ENCODE measurements at places on chromosomes 6 and 20. TPM values are rescaled to one million over a fixed set of nuclear protein-coding genes. Genes with fewer than 3 reads are reported as not detected.
A peak's percentile ranks its signal among the peaks of the same experiment; 100 is the strongest.

DTD1 gene
- total RNA-seq = 79.4 TPM

SLC32A1 gene
- total RNA-seq = not detected

WFDC5 gene
- not detected for total RNA-seq

WFDC6 gene
- total RNA-seq = not detected

CASS4 gene
- total RNA-seq = 0.14 TPM

DNA sequence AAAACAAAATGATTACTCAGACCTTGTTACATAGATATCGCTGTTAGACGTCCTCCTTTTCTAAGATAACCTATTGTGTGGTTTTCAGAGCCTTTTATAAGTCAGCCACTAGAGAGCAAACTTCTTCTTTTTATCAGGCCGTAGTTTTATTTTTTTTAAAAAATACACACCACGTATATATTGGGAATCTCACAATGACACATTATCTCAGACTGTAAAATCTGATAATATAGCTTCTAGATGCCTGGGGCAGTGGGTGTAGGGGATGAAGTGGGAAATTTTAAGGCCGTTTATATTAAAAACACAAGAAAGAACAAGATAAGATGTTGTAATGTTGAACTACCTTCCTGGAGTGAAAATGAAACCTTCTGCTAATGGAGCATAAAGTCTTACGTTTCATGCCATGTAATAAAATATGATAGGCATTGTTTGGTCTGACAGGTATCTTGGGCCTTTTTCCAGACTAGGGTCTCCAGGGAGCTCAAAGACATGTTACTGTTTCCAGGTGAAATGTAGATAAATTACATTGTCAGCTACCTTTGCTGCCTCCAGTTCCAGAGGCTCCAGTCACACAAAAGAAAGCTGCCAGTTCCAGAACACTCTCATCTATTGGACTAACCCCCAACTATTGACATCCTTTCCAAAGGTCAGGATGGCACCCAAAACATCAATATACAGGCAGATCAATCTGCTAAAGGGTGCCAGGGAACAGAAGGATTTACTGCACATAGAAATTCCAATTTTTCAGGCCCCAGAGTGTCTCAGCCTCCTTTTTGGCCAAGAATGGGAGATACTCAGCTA, 130.2 kb upstream of the AKIRIN2 start:
- DNase-seq = peak; percentile 26

- DNase-seq = no peak
Measured at GRCh38 chr6:84018453-84019061, 15.0 kb upstream of the MRAP2 start.

- peak; percentile 39 for DNase-seq
Measured at GRCh38 chr6:169452117-169452868, 198.6 kb upstream of the THBS2 start.

DNA sequence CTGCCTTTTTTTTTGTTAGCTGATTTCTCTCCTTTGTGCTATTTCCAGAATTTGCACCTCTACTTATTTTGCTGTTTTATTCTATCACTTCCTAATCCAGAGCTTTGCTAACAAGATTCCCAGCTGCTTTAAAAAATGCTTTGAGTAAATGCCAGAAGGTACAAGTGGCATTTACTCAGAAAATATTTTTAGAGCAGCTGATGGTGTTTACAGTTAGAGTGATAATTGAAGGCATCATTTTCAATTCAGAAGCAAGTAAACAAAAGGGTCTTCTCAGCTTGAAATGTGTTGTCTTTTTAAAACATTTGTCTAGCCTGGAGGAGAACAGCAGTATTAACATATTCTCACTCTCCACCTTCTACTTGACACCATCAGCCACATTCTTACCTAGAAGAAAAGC, 99.9 kb downstream of the OTOR start:
- no peak for DNase-seq

GRCh38 chr20:50798650-50799049, 3.8 kb downstream of the BCAS4 start:
- no peak for DNase-seq
